Urinary bladder (tissue), 4 donors: ENCODE measurements at places on chromosomes 5 and 9. TPM values are rescaled to one million over a fixed set of nuclear protein-coding genes. Genes with fewer than 3 reads are reported as not detected.

PHF24 gene
- 0.18 TPM for polyA plus RNA-seq

CEP72 gene
- polyA plus RNA-seq: 3.6 TPM

ECSCR gene
- polyA plus RNA-seq: 51.4 TPM

SLC31A1 gene
- 10.1 TPM for polyA plus RNA-seq

TEX48 gene
- not detected for polyA plus RNA-seq

HRCT1 gene
- 15.8 TPM for polyA plus RNA-seq

PLPP1 gene
- polyA plus RNA-seq: 275 TPM

CCNB1 gene
- polyA plus RNA-seq: 4.6 TPM

SHISAL2B gene
- polyA plus RNA-seq: not detected

CHSY3 gene
- polyA plus RNA-seq: 3.2 TPM

BTNL8 gene
- polyA plus RNA-seq: 0.10 TPM

NR5A1 gene
- polyA plus RNA-seq: not detected

PFN3 gene
- polyA plus RNA-seq: not detected

LHX6 gene
- polyA plus RNA-seq: 6.8 TPM

ADGRD2 gene
- not detected for polyA plus RNA-seq

FAM153A gene
- 0.66 TPM for polyA plus RNA-seq
